ENCODE measurements at places on chromosomes 6 and 20. TPM values are rescaled to one million over a fixed set of nuclear protein-coding genes. Genes with fewer than 3 reads are reported as not detected.

Gene KIAA1755
- polyA plus RNA-seq, result 5.5 TPM

DNA sequence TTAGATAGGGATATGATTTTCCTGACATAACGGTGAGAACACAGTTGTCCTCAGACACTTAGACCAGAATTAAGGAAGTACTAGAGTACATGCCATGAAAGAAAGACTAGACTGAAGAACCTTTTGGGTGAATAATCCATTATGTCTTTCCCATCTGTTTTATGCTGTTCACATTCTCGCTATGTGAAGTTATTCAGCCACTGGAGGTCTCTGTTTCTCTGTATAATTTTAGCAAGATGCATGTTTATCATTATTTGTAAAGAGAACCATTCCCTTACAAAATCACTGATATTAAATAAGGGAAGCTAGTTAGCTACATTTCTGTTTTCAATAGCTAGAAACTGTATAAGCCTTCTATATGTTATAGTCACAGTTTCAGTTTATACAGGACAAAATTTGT lies 391.9 kb downstream of the CD109 start:
- no peak for DNase-seq

DNA sequence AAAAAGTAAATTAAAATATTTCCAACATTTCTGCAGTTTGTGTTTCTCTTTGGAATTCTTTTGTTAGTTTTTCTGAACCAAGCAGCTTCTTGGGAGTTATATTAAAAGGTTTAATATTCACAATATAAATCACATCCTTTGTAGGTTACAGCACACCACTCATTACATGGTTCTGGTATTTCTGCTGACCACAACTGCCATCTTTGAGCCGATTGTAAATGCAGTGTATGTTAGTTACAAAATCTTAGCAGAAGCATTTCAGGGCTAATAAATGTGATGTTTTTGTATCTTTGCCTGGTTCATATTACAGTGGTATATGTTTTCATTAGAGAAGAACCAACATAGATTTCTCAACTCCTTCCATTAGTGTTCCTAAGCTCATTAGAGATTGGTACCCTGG lies 19.1 kb upstream of the TSHZ2 start:
- no peak for DNase-seq

DNA sequence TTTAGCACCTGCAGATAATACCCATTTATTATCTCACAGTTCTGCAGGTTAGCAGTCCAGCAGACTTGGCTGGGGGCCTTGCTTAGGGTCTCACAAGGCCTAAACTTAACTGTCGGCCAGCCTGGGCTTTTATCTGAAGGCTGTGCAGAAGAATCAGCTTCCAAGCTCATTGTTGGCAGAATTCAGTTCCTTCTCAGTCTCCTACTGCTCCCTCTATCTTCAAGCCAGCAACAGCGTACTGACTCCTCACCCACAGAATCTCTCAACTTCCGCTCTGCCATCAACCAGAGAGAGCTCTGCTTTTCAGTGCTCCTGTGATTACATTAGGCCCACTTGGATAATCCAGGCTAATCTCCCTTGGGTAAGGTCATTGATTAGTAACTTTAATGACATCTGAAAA lies 30.2 kb upstream of the NHSL1 start:
- DNase-seq, result no peak

Gene AFDN
- polyA plus RNA-seq, result 16.7 TPM

GRCh38 chr6:108348655-108349349 lies 53.9 kb downstream of the AFG1L start:
- no peak for DNase-seq

DNA sequence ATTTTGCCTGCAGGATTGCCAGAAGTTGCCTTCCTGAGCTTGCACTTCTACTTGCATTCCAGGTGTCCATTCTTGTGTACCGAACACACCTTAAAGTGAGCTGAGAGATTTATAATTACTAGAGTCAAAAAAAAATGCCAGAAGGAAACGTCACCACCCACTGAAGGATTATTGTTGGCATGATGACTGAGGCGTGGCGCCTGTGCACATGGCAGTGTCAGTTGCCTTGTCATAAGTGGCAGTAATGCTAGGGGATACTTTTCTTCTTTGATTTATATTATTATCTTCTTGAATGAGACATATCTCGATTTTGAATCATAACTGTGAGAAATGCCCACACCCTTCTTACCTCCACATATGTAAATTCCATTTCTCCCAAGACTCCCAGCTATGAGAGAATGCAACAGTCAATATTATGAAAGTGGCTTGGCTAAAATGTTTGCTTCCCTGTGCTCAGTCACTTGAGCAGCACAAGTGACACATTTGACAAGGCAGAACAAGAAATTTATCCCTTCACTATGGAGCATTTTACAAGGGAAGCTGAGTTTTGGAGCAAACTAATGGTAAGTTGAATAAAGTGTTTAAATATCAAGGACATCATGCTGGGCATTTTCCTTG lies 149.5 kb upstream of the SASH1 start:
- no peak for DNase-seq

DNA sequence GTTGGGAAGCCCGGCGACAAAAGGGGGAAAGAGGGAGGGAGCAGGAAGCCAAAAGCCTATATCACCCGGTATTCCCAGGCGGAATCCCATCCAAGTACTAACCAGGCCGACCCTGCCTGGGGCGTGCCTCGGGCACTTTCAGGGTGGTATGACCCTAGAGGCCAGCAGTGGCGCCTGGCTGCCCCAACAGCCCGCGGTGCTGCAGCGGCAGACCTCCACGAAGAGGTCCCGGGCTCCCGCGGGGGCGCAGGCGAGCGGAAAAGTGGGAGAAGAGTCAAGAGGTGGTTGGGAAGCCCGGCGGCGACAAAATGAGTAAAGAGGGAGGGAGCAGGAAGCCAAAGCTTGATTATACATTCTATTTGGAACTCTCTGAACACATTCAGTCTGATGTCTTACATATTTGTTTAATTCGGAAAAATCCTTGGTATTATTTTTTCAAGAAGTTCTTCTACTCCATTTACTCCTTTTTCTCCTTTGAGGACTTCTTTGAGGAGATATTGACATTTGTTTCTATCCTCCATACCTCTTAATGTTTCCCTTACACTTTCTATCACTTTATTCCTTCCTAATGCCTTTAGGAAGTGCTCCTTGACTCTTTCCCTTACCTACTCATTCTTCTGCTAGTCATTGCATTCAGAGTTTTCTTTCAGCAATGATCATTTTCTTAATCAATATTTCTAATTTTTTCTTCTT lies 11.5 kb downstream of the TREML4 start:
- DNase-seq, result no peak

DNA sequence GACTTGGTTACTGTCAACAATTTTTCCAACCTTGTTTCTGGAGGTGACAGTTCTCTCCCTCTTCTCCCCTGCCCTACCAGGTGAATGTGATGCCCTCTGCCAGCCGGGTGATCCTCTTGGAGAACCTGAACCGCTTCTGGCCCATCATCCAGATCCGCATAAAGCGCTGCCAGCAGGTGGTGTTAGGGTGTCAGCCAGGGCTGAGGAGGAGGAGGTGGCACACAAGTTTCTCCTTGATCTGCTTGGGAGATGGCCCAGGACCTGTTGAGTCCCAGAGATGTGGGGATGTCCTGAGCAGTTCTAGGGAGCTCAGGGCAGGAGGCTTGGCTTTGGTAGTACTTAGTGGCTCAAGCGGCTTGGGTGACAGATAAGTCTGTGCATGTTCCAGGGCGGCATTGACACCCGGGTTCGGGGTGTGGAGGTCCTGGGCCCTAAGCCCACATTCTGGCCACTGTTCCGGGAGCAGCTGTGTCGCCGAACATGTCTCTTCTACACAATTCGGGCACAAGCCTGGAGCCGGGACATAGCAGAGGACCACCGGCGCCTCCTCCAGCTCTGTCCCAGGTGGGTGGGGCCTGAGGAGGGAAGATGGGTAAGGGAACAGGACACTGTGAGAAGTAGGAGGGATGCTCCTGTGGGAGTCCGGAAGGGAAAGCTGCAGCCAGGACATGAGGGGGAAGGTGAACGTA lies 21.2 kb downstream of the CUL9 start:
- DNase-seq, result no peak

Gene ADTRP
- 7.7 TPM for polyA plus RNA-seq

- DNase-seq, result no peak
Observed at GRCh38 chr20:40275738-40276137, 413.3 kb downstream of the MAFB start.

DNA sequence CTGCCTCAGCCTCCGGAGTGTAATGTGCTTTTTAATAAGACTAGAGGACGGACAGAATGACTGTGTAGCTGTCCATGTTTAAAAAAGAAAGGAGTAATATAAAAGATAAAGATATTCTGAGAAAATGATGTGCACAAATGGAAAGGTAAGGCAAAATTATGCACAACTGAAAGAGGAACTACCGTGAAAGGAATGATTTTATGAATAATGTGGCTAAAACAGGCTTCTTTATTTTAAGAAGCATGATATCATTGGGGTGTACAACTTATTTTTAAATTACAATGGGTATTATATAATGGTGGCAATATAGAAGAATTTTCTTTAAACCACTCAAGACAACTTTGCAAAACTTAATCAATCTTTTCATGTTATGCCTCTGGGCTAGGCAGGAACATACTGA lies 78.1 kb downstream of the FIG4 start:
- no peak for DNase-seq

DNA sequence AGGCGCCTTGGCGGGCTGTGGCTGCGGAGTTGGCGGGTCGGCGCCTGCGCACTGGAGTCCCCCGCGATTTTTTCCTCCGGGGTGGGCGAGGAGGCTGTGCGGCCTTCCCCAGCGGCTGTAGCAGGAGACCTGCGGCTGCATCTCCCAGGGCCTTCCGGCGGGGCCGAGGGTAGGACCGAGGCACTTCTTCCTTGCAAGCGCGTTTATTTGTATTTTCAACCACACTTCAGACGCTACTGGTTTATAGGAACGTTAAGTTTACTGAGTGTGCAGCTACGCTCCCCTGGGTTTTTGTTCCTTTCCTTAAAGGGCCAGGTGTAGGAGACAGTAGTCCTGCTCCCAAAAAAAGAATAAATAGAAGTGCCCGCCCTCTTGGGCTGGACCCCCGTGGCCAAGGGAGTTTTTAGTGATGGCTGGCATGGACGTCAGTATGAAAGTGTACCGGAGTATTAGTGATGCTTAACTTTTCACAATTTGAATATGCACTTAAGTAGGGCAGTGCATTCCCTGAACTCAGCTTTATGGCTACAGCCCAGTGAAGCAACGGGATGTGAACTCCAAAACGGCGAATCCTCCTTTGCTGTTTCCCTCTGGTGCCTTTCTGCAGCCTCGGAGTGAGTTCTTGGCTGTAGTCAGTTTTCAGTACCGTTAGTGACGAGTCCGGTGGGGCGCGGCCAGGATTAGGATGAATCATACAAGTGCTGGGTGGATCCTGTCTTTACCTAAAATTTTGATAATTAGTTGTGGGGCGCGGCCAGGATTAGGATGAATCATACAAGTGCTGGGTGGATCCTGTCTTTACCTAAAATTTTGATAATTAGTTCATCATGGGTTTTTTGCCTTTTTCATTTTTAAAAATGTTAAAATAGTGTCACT lies 1.0 kb upstream of the FBXO5 start:
- no peak for DNase-seq

DNA sequence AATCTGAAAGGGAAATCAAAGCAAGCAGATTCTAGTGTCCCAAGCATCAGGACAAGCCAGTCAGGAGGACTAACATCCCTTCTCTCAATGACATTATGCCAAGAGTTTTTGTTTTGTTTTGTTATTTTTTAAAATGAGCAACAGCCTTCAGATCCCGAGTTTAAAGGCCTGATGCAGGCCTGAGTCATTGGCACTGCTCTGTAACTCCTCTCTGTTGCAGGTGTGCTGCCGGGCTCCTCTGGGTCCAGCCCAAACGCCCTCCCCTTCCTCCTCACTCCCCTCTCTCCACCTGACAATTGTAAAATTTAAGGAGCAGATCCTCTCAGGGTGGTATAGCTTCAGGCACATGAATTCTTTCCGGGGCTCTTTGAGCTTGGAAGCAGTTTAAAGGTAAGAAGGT lies 502.0 kb downstream of the BMP2 start:
- DNase-seq, result no peak

- DNase-seq, result no peak
Observed at GRCh38 chr6:53989504-53989903, 121.7 kb upstream of the MLIP start.

- no peak for DNase-seq
Observed at GRCh38 chr6:20811109-20811761, 277.0 kb downstream of the CDKAL1 start.

DNA sequence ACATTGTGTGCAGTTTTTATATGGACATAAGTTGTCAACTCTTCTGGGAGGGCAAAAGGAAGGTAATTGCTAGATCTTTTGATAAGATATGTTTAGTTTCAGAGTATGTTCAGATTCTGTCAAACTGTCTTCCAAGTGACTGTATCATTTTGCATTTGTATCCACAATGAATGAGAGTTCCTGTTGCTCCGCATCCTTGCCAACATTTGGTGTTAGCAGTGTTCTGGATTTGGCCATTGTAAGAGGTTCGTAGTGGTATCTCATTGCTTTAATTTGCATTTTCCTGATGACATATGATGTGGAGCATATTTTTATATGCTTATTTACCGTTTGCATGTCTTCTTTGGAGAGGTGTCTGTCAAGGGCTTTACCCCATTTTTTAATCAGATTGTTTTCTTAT lies 150.2 kb downstream of the CDKAL1 start:
- DNase-seq, result no peak

GRCh38 chr6:56758553-56758952 lies 115.9 kb upstream of the DST start:
- peak; percentile 40 for DNase-seq

Gene VWA7
- 0.66 TPM for polyA plus RNA-seq

DNA sequence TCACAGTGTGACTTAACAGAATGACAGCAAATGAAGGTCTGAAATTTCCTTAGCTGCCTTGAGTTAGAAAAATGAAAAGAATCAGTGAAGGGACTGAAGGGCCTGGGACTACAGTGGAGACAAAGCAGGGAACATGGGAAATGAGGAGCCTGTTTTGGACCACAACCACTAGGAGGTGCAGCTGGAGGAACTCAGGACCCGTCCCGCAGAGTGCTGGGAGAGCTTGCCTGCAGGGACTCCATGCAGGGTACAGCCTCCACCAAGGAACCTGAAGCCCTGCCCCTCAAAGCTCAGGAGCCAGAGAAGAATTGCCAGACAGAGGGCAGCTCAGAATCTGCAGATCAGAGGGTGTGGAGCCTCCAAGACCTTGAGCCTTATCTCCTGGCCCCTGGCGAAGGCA lies 50.7 kb downstream of the LRFN2 start:
- no peak for DNase-seq

DNA sequence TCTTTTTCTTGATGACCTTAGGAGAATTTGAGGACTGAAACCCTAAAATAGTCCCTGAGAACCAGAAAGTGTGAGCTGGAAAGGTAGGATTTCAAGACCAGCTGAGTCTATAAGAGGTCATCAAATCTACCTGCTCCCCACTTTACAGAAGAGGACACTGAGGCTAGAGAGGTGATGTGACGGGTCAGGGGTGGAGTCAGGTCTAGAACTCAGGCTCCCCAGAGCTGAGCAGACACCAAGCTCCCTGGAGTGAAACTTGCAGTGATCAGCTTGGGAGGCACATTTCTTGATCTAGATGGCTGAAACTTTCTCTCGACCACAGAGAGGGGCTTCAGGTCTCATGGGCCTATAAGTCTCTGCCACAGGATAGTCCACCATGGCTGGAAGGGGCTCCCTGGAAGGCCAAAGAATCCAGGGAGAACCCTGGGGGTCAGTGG lies 55.1 kb downstream of the HNF4A start:
- DNase-seq, result no peak
